ENCODE measurements at places on chromosomes 1 and 21.

GRCh38 chr21:17901458-17902079, 82.4 kb upstream of the C21orf91 start:
- DNase-seq, result no peak

GRCh38 chr1:165795894-165796293, 27.2 kb upstream of the TMCO1 start:
- DNase-seq, result no peak

GRCh38 chr1:89836252-89837035, 15.6 kb downstream of the LRRC8D start:
- DNase-seq, result no peak

GRCh38 chr1:155124503-155125463, 2.9 kb upstream of the EFNA1 start:
- no peak for DNase-seq

GRCh38 chr1:245807306-245807705, 652.5 kb downstream of the KIF26B start:
- no peak for DNase-seq

GRCh38 chr1:184405094-184405800, 18.4 kb downstream of the C1orf21 start:
- no peak for DNase-seq

DNA sequence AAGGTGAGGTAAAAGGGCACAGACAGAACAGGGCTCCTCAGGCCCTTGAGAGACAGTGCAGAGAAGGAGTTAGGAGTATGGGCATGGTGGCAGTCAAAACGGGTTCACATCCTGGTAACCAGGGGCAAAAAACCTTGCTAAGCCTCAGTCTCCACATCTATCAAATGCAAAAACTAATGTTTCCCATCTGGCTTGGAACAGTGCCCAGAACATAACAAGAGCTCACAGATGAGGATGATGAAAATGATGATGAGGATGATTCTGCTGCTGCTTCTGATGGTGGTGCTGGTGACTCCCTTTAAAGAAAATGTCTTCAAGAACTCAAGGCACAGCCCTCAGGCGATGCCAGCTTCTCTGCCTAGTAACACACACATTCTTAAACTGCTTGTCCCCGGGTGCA, 24.1 kb downstream of the HHIPL2 start:
- no peak for DNase-seq

DNA sequence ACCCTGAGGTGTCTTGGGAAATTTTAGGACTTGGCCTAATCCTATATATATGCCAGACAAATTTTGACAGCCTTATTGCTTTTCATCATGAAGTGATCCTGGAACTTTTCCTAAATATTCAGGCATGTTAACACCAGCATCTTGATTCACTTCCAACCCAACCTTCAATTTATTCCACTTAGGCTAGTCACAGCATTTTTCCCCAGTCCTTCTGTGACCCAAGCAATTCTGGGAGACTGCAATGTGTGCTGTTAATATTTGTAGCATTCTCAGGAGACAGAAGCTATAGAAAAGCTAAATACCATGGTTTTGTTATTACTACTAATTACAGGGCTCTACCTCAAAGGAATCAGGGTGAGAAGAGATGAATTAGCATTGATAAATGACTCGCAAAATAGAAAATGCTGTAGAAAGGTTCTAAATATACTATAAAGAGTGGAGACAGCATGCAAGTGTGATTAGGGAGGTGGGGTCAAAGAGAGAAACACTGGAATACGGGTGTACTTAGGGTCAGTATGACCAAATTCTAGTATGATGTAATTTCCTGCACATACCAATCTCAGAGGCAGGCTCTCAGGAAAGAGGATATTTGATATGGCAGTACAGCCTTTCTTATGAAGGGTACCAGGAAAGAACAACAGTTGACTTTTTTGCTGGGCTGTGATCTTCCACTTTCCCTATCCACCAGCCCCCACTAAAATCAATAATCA, 29.1 kb downstream of the PRRX1 start:
- no peak for DNase-seq

GRCh38 chr1:156236164-156236563, 5.8 kb upstream of the BGLAP start:
- DNase-seq, result no peak

- DNase-seq, result no peak
These were observed 6.3 kb downstream of the PRCC start for GRCh38 chr1:156773607-156774006.

GRCh38 chr1:161044535-161044907, 1.3 kb downstream of the USF1 start:
- no peak for DNase-seq

- no peak for DNase-seq
These were observed 7.9 kb downstream of the MEF2D start for GRCh38 chr1:156492591-156493080.

DNA sequence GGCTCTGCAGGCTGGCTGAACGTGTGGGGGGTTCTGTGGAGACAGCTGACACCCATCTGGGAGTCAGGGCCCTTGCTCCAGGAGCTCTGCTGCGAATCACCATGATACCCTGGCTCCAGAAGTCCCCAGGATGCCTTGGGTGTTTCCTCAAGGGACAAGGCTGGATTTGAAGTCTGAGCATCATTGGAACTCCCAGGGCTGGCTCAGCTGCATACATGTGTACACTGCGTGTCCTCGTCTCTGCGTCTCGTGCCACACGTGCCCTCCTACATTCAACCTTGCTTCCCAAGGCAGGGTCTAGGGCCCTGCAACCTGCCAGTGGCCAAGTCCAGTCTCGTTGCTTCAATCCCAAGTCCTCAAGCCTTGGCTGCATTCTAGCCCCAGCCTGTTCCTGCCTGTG, 11.7 kb downstream of the CSF1 start:
- no peak for DNase-seq

- DNase-seq, result no peak
These were observed 2.0 kb downstream of the FMO1 start for GRCh38 chr1:171250263-171250662.

DNA sequence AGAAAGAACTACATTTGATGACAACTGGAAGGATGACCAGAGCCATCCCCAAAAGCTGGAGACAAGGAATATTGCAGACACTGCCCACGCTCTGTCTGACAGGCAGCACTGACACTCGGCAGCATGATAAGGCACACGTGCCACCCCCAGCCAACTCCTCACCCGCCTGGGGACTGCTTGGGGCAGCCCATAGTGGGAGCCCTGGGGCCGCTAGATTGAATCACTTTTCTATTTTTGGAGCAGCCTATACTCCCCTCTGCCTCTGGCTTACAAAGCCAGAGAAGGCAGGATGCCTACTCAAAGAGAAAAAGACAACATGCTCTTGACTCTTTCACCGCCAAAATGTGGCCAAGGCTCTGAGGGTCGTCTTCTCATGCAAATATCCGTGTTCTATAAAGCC, 1.3 kb downstream of the SMG5 start:
- DNase-seq, result peak; percentile 17

- no peak for DNase-seq
These were observed 206.0 kb downstream of the CENPF start for GRCh38 chr1:214808845-214809460.

DNA sequence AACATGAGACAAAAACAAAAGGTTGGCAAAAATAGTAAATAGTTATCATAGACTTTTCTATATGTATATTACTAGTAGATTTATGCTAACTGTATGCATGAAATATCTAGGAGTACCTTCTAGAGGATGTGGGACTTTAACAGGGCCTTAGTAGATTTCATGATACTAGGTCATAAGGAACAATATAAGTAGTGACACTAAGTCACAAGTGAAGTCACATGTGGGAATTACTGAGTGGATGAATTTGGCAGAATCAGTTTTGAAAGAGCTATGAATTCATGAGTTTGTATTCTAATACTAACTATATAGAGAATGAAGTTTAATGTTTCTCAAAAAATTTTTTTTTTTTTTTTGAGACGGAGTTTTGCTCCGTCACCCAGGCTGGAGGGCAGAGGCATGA, 53.1 kb upstream of the GPR25 start:
- DNase-seq, result no peak

- no peak for DNase-seq
These were observed 34.4 kb downstream of the NENF start for GRCh38 chr1:212466898-212467650.

GRCh38 chr21:29237110-29238052, 61.3 kb upstream of the BACH1 start:
- DNase-seq, result no peak

DNA sequence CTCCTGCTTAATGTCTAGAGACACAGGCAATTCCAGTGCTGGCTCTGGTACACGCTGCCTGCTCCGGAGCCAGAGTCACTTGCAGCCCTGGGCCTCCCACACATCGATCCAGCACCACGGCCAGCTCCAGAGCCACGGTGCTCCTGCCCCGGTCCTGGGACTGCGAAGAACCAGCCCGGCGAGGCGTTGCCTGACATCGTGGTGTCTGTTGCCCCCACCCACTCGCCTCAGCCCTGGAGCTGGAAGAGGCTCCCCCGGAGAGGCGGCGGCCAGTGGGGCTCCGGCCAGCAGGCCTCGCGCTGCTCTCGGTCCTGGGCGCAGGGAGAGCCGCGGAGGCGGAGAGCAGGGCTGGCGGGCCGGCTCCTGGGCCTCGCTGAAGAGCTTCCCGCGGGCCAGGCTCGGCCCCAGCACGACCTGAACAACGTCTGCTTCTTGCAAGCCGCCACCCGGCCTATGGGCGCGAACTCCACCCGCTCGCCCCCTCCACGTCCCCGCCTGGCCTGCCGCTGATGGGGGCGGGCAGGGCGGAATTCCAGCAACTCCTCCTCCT, 364.8 kb downstream of the CEP170 start:
- DNase-seq, result no peak

DNA sequence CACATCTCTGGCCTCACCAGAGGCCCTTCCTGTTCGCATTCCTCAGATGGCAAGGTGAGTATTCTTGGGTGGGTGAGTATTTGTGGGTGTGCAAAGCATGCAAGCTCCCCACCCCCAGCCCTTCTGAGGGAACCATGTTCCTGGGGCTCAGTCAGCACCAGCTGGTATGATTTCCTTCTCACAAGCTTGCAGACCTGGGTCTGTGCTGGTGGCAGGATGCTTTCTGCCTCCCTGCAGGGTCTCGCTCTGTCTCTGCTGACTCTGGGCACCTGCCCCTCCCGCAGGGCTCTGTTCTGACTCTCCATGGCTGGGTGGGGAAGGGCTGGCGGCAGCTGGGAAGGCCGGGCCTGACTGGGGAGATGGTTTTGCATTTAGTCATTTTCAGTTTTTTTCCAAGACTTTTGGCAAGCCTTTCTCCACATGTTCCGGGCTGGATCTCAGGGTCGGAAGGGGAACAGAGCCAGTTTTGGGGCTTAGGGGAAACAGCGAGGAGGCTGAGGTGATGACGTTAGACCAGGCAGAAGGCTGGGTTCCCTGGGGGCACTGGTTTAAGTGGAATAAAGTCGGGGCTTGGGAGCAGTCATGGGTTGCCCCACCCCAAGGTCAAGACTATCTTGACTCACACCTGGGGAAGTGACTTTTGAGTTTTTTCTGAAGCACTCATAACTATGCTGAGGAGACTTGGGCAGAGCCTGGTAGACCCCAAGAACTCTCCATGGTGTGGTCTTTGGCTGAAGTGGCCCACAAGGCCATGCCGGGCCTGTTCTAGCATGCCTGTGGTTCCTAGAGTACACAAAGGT, 6.2 kb downstream of the RASSF5 start:
- no peak for DNase-seq

DNA sequence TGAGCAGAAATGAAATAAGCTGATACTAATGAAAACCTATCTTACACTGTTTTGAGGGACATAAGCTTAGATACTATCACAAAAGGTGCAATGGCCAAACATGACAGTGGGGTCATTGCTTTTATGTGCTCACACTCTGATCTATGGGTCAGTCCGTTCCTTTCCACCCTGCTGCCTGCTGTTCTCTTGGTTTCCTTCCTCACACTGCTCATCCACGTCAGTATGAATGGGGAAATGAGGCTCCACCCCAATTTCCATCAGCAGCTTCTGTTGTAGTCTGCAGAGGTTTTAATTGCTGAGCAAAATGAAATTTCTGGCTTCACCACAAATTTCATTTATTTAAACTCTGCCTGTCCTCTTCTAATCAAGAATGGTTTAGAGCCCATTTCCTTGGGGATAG, 155.2 kb downstream of the GABPA start:
- no peak for DNase-seq

DNA sequence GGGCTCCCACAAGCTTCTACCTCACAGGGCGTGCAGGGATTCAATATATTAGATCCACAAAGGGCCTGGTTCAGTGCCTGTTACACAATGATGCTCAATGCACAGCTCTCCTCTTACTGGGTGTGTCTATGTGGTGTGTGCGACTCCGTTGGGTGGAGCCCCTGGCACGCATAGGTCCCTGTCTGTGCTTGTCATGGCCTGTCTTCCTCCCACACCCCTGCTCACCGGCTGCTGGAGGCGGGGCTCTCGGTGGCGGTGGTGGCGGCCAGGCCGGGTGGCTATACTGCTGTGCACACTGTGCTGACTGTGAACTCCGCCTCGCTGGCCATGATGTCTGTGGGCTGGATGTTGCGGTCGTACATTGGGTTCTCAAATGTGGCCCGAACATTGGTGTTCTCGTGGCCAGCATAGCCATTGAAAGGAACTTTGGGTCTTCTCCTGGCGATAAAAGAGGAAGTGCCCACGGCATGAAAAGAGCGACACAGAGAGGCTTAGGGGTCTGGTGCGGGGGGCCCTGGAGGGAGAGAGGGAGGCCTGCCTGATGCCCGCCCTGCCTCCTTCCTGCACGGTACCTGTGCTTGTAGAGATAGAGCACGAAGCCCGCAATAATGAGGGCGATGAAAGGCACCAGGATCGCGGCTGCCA, 46.9 kb downstream of the ZSCAN20 start:
- DNase-seq, result no peak

- DNase-seq, result no peak
These were observed 14.0 kb upstream of the WASF2 start for GRCh38 chr1:27503844-27504587.

DNA sequence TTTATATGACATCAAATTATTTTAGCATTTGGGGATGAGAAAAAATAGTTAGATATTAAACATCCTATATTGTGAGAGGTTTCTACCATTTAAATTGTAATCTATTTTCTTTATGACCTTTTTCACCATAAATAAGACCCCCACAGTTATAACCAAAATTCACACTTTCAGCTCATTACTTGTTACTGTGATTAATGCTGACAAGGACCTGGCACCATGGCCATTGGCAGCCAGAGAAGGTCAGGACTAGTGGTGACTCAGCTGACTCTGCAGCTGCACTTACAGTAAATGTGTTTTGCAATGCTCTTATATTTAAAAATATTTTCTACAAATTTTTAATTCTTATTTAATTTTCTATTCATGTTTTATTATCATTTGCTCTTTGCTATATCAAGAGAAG, 133.3 kb upstream of the C1orf105 start:
- DNase-seq, result no peak

DNA sequence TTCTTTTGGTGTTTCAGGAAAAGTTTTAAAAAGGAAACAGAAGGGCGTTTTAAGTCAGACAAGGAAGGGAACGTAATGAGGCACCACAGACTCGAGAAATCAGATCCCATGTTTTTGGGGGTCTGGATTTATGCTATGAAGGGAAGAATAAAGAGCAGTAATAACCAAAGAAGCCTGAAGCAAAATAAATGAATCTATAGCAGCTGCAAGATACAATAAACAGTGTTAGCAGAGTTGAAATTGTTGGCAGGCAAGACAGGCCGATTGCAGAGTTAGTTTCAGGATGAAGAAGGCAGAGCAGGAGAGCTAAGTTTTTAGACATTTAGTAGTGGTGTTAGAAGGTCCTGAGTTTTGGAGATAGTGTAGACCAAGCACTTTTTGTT, 425 bp downstream of the DDR2 start:
- DNase-seq, result no peak
